Vagina (tissue), 2 donors: ENCODE measurements at places on chromosomes 12 and 14. TPM values are rescaled to one million over a fixed set of nuclear protein-coding genes. Genes with fewer than 3 reads are reported as not detected.

TSPAN8 gene
- 2.9 TPM for total RNA-seq

MEG3 gene
- 126 TPM for total RNA-seq

DNA sequence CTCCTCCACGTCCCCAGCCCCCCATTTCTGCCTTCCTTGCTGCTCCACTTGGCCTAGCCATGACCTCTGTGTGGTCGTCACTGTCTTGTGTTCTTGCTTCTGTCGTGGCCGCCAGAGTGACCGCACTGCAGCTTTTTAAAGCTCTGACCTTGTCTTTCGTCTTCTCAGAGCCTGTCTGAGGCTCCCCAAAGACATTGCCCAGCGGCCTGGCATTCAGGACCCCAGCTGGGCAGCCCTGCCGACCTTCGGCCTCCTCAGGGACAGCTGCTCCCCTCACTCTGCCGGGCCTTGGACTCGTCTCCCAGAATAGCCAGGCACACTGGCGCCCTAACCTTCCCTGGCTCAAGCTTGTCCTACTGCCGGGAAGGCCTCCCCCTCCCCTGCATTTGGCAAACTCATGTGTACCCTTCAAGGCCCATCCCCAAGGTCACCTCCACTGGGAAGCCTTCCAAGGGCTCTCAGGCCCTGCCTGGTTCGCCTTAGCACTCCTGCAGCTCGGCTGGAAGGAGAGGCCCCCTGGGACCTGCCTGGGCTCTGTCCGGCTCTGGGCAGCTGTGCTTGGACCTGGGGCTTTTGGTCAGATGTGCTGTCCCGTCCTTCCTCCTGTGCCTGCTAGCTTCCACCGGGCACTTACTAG lies 15.7 kb upstream of the DLK1 start:
- no peaks in the 10 kb centered on the region for H3K36me3 ChIP-seq
- peaks cover 8% of the 10 kb centered on the region for H3K4me1 ChIP-seq
- H3K4me3 ChIP-seq, result no peak overlapping the region

GRCh38 chr14:74985028-74985310 lies 17.8 kb upstream of the EIF2B2 start:
- no peak for DNase-seq
- no peak overlapping the region for H3K27ac ChIP-seq
- no peaks in the 10 kb centered on the region for H3K4me1 ChIP-seq
- H3K27me3 ChIP-seq, result no peaks in the 10 kb centered on the region
- no peaks in the 10 kb centered on the region for H3K36me3 ChIP-seq
- no peak overlapping the region for H3K4me3 ChIP-seq

IFNG-AS1 gene
- total RNA-seq, result not detected

- H3K36me3 ChIP-seq, result no peaks in the 10 kb centered on the region
- H3K27ac ChIP-seq, result peak overlapping the region; percentile 22
- no peak overlapping the region for H3K4me3 ChIP-seq
- H3K4me1 ChIP-seq, result peaks cover 25% of the 10 kb centered on the region
- no peak for DNase-seq
These were observed 53.3 kb downstream of the TMX1 start for GRCh38 chr14:51293149-51293911.

DNA sequence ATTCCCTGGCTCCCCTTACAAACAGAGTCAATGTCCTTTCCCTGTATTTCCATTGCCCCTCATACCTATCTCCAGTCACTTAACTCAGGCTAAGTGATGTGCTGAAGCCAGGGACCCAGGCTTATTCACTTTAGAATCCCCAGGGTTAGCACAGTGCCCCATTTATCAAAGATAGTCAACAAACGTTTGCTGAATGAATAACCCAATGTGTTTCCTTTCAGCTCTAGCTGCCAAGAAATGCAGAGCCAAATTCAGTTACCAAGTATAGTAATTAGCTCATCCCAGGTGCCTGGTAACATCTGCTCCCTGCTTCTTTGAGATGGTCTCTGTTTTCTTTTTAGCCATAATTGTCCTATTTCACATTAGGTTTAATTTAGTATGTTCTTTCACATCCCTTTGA lies 189.5 kb downstream of the PHLDA1 start:
- no peak overlapping the region for H3K27ac ChIP-seq
- no peaks in the 10 kb centered on the region for H3K27me3 ChIP-seq
- no peaks in the 10 kb centered on the region for H3K4me1 ChIP-seq
- no peaks in the 10 kb centered on the region for H3K36me3 ChIP-seq
- no peak for DNase-seq

DNA sequence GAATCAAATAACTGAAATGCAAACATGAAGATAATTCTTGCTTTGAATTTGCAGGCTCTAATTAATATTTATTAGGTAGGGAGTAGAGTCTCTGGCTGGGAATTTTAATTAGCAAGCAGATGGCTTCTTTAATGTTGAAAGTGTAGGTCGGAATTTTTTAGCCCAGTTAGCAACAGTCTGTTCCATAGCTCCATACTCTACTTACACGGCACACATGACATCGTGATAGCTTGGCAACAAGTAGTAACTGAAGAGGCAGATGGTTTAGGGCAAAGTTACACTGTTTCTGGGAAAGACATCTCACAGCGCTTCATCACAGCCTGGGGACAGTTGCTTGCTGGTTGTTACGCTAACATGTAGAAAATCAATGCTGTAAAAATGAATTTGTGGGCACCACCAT lies 710.7 kb downstream of the GALC start:
- H3K36me3 ChIP-seq, result no peaks in the 10 kb centered on the region
- H3K27me3 ChIP-seq, result no peaks in the 10 kb centered on the region
- H3K4me1 ChIP-seq, result no peaks in the 10 kb centered on the region
- no peak for DNase-seq
- no peak overlapping the region for H3K4me3 ChIP-seq

DNA sequence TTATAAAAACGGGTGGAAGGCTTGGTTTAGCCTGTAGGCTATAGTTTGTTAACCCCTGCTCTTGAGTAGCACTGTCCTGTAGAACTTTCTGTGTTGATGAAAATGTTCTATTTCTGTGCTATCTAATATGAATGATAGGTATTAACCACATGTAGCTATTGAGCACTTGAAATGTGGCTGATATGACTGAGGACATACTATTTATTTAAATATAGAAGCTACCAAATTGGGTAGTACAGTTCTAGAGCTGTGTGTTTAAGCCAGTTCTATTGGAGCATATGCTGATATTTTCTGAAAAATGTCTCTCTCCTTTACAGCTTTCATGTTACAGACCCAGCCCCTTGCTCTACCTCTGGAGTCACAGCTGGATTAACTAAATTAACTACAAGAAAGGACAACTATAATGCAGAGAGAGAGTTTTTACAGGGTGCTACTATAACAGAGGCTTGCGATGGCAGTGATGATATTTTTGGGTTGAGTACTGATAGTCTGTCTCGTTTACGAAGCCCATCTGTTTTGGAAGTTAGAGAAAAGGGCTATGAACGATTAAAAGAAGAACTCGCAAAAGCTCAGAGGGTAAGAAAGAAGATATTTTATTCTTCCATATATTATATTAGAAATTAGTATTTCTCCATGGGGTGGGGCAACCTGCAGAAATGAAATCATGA lies 17.6 kb downstream of the RAB3IP start:
- no peak for DNase-seq
- no peak overlapping the region for H3K27ac ChIP-seq
- H3K27me3 ChIP-seq, result no peaks in the 10 kb centered on the region
- H3K4me3 ChIP-seq, result no peak overlapping the region
- H3K36me3 ChIP-seq, result peaks cover 17% of the 10 kb centered on the region

CD9 gene
- total RNA-seq, result 366 TPM

- H3K36me3 ChIP-seq, result no peaks in the 10 kb centered on the region
- DNase-seq, result no peak
- no peak overlapping the region for H3K27ac ChIP-seq
- H3K27me3 ChIP-seq, result no peaks in the 10 kb centered on the region
- no peak overlapping the region for H3K4me3 ChIP-seq
These were observed 39.4 kb upstream of the BTG1 start for GRCh38 chr12:92185052-92185451.

KLRC2 gene
- 1.5 TPM for total RNA-seq

GRCh38 chr12:96445691-96446583 lies 43.4 kb upstream of the CFAP54 start:
- H3K4me1 ChIP-seq, result no peaks in the 10 kb centered on the region
- H3K36me3 ChIP-seq, result no peaks in the 10 kb centered on the region
- no peak overlapping the region for H3K4me3 ChIP-seq
- no peak for DNase-seq

DNA sequence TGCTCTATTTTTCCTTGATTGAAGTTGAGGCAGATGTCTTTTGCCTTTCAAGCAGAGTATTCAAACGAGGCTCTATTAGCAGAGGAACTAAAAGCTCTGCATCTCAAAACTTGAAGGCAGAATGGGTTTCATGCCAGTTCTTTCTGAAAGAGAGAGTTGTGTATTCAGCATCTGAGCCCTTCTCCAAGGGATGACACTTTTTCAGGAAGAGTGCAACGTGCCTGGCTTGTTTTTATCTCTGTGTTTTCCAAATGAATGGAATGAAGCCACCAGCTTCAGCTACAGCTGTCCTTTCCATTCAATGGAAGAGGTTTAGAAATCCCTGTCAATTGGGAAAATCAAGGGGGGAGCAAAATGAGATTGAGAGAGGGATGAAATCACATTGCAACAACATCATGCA lies 14.6 kb downstream of the BEST3 start:
- no peaks in the 10 kb centered on the region for H3K27me3 ChIP-seq
- no peak for DNase-seq
- H3K36me3 ChIP-seq, result no peaks in the 10 kb centered on the region
- H3K4me1 ChIP-seq, result peaks cover 8% of the 10 kb centered on the region

MANSC1 gene
- total RNA-seq, result 16.2 TPM

DNA sequence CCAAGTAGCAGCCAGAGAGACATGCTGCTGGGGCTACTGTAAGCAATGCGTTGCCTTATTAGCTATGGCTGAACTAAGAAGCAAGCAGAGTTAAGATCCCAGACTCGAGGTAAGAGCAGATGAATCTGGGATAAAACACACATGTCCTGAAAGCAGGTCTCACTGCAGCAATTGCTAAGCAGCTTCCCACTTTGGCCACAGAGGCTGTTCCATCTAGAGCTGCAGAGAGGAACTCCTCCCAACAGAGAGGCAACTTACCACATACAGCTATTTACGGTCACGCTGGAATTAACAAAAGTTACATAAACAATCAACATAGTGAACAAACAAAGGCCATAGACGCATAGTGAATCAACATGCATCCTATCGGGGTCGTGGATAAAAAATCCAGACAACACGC lies 90.2 kb downstream of the KSR2 start:
- H3K27ac ChIP-seq, result no peak overlapping the region
- H3K36me3 ChIP-seq, result no peaks in the 10 kb centered on the region
- no peaks in the 10 kb centered on the region for H3K27me3 ChIP-seq
- H3K4me3 ChIP-seq, result no peak overlapping the region
- H3K4me1 ChIP-seq, result no peaks in the 10 kb centered on the region

DNA sequence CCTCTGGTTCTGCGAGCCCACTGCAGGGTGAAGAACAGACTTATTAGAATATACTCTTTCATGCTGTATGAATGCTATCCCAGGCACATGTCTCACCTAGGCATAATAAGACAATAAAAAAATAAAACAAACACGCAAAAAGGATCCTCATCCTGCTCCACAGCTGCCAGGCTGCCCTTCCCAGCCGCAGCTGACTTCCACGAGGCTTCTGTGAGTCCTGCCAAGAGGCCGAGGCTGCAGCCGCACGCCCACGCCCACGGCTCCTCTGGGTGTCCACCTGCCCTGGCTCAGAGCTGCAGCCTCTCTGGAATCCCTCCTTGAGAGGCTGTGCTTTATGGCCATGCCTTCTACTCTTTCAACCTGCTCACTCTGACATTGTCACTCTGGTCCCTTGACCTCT lies 6.9 kb downstream of the SMIM41 start:
- H3K27ac ChIP-seq, result no peak overlapping the region
- H3K27me3 ChIP-seq, result no peaks in the 10 kb centered on the region
- H3K4me3 ChIP-seq, result no peak overlapping the region

GRCh38 chr14:89625731-89626232 lies 208.7 kb upstream of the FOXN3 start:
- no peaks in the 10 kb centered on the region for H3K27me3 ChIP-seq
- no peaks in the 10 kb centered on the region for H3K36me3 ChIP-seq
- peaks cover 9% of the 10 kb centered on the region for H3K4me1 ChIP-seq
- no peak for DNase-seq
- H3K4me3 ChIP-seq, result no peak overlapping the region

DNA sequence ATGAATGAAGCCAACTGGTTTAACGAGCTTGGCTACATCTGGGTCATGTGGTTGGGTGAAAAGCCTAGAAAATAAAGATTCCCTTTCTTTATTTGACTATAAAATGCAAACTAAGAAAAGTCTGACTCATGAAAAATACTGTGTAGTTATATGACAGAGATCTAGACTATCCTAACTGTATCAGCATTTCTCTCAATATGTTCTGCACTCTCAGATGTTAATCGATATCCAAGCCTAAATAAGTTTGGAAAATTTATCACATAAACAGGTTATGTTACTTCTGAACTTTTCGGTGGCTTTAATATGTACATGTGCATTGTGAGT lies 133.1 kb downstream of the DAAM1 start:
- no peaks in the 10 kb centered on the region for H3K36me3 ChIP-seq
- peak overlapping the region; percentile 61 for H3K27ac ChIP-seq
- H3K4me3 ChIP-seq, result no peak overlapping the region
- no peaks in the 10 kb centered on the region for H3K27me3 ChIP-seq

GRCh38 chr14:54815016-54815415 lies 87.6 kb downstream of the GCH1 start:
- H3K4me3 ChIP-seq, result no peak overlapping the region
- H3K4me1 ChIP-seq, result no peaks in the 10 kb centered on the region
- H3K36me3 ChIP-seq, result no peaks in the 10 kb centered on the region
- DNase-seq, result no peak
- H3K27ac ChIP-seq, result no peak overlapping the region

DNA sequence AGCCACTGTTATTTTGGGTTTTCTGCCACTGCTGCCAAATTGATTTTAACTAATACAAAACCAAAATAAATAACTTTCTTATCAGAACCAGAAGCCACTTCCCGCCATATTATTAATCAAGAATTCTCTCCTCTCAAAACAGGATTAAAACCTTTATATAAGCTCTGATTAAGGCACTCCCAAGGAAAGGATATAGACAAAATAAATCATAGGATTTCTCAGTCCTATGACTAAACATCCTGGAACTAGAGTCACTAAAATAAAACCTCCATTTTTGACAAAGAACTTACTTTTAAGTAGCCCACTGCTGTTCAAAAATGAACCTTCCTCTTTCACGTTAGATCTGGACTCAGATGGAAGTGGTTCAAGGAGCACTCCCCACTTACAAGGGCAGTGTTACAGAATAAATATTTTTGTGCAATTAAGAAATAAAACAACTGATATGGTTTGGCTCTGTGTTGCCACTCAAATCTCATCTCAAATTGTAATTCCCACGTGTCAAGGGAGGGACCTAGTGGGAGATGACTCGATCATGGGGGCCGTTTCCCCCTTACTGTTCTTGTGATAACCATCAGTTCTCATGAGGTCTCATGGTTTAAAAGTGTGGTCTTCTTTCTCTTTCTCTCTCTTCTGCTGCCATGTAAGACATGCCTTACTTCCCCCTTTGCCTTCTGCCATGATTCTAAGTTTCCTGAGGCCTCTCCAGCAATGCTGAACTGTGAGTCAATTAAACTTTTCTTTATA lies 26.4 kb downstream of the GXYLT1 start:
- H3K4me3 ChIP-seq, result no peak overlapping the region
- H3K4me1 ChIP-seq, result no peaks in the 10 kb centered on the region
- no peaks in the 10 kb centered on the region for H3K27me3 ChIP-seq
